ENCODE measurements at places on chromosomes 16 and 17.

GRCh38 chr17:80526116-80526910 lies 18.3 kb upstream of the RPTOR start:
- no peak for DNase-seq

- no peak for DNase-seq
These were observed 30.9 kb downstream of the FAM222B start for GRCh38 chr17:28811651-28812090.

DNA sequence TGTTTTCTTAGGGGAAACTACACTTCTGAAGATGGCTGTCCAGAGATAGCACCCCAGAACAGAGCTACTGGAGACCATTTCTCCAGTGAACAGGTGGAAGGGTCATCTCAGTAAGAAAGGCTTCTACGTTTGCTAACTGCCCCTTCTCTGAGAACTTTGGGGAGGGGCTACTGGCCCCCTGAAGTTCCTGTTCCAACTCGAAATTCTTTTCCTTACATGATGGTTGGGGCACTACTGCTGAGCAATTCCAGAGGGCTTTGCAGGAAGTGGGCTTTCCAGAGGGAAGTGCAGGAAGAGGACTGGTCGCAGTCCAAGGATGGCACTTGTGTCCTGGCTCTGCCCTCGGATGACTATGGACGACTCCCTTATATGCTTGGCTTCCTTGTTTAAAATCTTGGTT lies 31.2 kb downstream of the TOM1L2 start:
- DNase-seq = no peak

DNA sequence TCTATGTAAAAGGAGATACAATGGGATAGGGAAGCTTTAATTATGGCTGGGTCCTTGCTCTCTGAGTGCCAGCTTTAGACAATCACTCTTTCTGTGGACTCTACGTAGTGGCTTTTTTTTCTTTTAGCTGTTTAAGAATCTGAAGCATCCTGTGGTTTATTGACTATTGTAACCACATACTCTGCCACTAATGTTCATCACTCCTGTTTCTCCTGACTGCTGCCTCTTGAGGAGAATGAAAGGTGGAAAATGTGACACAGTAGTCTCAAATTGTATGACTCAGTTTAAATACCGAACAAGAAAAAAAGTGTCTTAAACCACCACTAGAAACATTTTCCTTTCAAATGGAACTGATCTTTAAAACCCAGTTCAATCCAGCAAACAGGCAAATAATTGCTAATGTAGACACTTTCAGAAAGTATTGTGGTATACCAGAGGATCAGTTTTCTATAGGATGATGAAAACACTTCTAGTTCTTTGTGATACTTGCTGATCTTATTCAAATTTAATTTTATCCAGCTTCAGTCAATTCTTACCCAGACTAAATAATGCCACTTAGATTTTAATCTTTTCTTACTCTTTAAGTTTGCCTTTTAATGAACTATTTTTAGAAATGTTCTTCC lies 302.7 kb upstream of the PMFBP1 start:
- peak; percentile 4 for DNase-seq

DNA sequence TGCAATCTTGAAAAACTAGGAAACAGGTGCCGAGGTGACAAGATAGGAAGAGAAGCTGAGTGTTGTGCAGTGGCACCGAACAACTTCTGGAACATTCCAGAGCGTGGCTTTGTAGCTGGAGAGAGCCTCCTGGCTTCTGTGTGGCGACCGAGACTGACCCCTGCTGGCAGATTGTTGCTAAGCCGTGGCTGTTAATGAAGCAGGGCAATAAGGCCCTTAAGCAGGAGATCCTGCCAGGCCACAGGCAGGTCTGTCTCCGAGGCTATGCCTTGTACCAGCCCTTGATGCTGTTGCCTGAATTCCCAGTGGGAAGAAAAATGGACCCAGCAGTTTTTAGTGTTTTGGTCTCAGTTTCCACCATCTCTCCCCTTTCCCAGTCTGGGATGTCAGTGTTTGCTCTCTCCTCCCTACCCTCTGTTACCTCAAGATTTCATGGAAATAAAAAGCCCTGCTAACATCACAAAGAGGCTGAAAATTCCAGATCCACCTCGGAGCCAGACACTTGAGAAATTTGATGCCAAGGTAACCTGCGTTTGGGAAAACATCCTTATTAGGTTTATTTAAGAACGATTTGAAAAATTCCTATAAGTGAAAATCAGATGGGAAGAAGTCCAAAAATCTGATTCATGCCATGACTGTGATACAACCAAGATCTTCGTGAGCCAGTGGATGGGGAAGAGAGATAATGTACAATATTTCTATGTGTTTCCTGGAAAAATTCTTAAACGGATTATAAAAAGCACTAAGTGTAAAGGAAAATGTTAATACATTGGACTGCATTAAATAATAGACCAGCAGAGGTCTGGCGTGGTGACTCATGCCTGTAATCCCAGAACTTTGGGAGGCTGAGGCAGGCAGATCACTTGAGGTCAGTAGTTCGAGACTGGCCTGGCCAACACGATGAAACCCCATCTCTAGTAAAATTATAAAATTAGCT lies 265.1 kb downstream of the PRKCA start:
- DNase-seq = peak; percentile 68

- DNase-seq = no peak
These were observed 3.1 kb downstream of the RAB37 start for GRCh38 chr17:74740173-74740572.

- DNase-seq = no peak
These were observed 41.8 kb downstream of the TANGO6 start for GRCh38 chr16:68884861-68885720.

- DNase-seq = no peak
These were observed 26.9 kb upstream of the PHAF1 start for GRCh38 chr16:67082891-67083290.

- no peak for DNase-seq
These were observed 252.4 kb downstream of the IRF8 start for GRCh38 chr16:86151239-86151851.

- DNase-seq = no peak
These were observed 3.5 kb downstream of the RSAD1 start for GRCh38 chr17:50482110-50482509.

- no peak for DNase-seq
These were observed 692 bp downstream of the BRICD5 start for GRCh38 chr16:2210009-2210332.

DNA sequence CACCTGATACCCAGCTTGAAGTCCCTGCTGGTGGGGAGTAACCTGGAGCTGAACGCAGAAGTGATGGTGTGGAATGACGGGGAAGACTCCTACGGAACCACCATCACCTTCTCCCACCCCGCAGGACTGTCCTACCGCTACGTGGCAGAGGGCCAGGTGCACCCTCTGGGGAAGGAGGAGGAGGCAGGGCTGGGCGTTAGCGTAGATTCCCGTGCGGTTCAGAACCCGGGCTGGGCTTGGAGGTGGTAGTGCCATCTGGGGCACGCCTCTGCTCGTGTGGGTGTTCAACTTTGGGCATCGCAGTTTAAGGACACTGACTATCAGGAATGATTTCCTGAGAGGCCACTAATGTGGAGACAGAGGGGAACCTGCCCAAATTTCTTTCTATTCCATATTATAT lies 18.3 kb downstream of the ITGAX start:
- DNase-seq = no peak

GRCh38 chr16:89815639-89816348 lies 653 bp downstream of the FANCA start:
- no peak for DNase-seq

DNA sequence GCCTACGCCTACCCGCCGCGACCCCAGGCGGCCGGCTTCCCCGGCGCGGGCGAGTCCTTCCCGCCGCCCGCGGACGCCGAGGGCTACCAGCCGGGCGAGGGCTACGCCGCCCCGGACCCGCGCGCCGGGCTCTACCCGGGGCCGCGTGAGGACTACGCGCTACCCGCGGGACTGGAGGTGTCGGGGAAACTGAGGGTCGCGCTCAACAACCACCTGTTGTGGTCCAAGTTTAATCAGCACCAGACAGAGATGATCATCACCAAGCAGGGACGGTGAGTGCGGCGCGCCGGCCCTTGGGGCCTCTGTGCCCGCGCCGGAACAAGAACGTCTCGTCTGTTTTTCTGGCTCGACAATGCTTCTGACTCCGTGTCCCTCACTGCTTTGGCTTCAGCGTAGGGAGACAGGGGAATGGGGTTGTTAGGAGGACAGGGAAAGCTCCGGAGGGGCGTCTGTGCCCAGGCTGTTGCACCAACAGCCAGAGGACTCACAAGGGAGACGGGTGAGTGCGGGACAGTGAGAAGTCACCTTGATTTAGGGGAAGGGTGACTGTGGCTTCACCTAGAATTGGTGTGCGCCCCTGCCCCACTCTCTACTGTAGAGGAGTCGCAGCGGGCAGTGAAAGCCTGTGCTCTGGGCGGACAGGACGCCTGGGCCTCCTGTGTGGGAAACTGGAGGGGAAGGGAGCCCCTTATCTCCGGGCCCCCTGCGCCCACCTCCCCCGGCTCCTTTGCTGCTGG lies 806 bp downstream of the TBX21 start:
- no peak for DNase-seq

- DNase-seq = no peak
These were observed 23.2 kb downstream of the REXO5 start for GRCh38 chr16:20829536-20829935.

- no peak for DNase-seq
These were observed 8.0 kb downstream of the PSMD11 start for GRCh38 chr17:32452281-32452680.

DNA sequence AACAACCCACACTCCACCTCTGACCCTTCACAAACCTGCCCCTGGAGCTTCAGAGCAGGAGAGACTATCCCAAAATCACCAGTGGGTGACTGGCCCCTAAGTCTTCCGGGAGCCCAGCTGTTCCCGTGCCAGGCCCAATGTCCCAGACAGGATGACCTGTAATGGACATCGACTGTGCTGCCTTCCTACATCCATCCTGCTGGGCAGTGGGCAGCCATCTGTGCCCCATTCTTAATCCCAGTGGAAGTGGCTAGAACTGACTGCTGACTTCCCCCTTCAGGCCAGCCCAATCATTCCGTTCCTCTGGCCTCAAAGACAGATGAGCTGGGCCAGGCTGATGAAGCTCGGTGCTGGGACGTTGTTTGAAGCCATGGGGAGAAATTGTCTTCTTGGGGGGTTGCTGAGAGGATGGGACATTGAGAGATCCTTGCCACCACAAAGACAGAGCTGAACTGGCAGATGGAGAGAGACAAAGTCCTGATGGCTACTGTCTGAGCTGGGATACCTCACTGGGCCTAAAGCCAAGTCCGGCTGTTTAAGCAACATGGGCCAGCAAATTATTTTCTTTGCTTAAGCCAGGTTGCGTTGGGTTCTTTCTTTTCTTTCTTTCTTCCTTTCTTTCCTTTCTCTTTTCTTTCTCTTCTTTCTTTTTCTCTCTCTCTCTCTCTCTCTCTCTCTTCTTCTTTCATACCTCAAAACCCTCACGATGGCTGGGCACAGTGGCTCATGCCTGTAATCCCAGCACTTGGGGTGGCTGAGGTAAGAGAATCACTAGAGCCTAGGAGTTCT lies 17.9 kb upstream of the ALOX15B start:
- DNase-seq = no peak

DNA sequence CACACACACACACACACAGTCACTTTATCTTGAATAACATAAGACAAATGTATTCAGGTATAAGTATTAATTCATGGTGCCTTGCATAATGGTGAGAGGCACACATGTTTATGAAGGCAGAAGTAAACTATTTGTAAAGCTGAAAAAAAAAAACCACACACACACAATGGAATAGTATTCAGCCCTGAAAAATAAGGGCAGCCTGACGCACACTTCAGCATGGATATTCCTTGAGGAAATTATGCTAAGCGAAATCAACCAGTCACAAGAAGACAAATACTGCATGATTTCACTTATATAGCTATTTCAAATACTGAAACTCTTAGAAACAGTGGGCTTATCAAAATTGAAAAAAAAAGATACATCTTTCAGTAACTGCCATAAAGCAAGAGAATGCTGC lies 200.2 kb upstream of the RBFOX1 start:
- DNase-seq = no peak

DNA sequence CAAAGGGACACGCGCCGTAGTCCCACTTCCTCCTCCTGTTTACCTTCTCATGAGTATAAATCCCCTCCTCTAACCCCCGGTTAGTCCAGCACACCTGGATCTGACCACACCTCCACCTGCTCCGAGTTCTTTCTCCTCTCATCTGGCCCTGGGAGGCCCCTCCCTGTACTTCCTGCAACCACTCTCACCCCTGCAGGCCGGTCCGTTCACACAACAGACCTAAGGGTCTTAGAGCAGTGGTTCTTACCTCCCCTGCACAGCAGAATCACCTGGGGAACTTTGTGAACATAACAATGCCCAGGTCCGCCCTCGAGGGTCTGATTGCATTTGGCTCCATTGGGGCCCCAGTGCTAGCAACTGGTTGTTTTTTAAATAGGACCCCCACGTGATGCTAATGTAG lies 24.8 kb downstream of the TMEM114 start:
- DNase-seq = no peak

GRCh38 chr16:88459366-88460073 lies 6.4 kb downstream of the ZFPM1 start:
- no peak for DNase-seq

GRCh38 chr17:45747911-45748310 lies 36.2 kb upstream of the CRHR1 start:
- no peak for DNase-seq

DNA sequence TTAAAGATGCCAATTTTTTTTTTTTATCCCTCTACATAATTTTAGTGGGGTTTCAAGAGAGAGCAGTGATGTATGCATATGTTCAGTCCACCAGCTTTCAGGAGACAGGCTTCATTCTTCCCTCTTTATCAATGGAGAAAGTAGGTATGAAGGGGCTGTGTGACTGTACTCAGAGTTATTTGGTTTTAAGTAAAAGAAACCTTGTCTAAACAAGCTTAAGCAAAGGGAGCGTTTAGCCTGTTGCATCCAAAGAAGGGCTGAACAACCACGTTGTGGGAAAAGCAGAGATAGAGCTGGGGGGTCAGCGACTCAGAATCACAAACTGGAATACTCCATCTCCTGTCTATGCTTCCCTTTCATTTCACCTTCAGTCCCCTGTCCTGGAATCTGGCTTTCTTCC lies 50.4 kb upstream of the HAS3 start:
- DNase-seq = no peak

DNA sequence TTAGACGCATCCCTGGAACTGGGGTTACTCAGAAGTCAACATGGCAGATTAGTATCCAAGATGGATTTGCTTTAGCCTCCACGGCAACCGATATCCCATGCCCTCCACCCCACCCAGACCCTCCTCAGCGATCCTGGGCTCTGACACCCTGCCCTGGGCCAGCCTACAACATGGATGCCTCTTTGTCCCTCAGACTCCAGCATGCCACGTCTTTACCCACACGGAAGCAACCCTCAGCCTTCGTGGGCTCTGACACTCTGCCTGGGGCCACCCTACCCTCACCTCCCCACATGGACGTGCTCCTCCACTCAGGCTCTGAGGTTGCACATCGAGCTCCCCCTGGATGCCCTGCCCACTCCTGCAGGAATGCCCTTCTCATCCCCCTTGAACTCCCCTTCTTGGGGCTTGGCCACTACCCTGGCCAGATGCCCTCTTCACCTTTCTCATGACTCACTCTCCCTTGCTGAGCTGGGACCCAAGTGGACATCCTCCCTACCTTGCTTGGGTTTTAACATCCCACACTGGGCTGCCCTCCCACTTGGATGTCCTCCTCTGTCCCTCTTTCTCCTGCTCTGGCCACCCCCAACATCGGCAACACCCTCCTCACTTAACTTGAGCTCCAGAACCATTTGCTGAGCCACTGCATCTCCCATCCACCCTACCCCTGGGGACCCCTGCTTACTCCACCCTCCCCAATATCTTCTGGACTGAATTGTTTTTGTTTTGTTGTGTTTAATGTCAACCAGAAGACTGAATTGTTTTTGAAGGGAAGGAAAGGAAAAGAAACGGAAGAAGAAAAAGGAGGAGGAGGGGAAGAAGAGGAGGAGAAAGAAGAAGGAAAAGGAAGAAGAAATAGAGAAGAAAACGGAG lies 18.3 kb upstream of the TMEM92 start:
- no peak for DNase-seq

- DNase-seq = no peak
These were observed 4.8 kb downstream of the ATP2A3 start for GRCh38 chr17:3959295-3959899.
